ENCODE measurements at places on chromosomes 7 and 10. TPM values are rescaled to one million over a fixed set of nuclear protein-coding genes. Genes with fewer than 3 reads are reported as not detected.

- DNase-seq = no peak
Measured at GRCh38 chr7:121272676-121273075, 56.1 kb upstream of the WNT16 start.

- DNase-seq = no peak
Measured at GRCh38 chr10:72637398-72637857, 11.5 kb upstream of the MICU1 start.

Gene RADIL
- 1.9 TPM for polyA plus RNA-seq

DNA sequence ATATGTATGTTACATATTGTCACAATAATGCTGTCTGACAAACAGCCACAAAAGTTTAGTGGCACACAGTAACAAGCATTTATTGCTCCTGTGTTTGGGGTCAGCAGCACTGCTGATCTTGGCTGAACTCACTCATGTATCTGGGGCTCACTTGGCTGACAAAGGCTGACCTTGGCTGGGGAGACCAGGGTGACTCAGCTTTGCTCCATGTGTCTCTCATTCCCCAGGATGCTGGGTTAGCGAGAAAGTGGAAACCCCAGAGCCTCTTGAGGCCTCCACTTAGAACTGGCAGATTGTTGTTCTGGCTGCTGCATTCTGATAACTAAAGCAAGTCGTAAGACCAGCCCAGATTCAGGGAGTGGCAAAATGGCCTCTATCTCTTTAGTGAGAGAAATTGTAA, 217.3 kb upstream of the HABP2 start:
- no peak for DNase-seq

DNA sequence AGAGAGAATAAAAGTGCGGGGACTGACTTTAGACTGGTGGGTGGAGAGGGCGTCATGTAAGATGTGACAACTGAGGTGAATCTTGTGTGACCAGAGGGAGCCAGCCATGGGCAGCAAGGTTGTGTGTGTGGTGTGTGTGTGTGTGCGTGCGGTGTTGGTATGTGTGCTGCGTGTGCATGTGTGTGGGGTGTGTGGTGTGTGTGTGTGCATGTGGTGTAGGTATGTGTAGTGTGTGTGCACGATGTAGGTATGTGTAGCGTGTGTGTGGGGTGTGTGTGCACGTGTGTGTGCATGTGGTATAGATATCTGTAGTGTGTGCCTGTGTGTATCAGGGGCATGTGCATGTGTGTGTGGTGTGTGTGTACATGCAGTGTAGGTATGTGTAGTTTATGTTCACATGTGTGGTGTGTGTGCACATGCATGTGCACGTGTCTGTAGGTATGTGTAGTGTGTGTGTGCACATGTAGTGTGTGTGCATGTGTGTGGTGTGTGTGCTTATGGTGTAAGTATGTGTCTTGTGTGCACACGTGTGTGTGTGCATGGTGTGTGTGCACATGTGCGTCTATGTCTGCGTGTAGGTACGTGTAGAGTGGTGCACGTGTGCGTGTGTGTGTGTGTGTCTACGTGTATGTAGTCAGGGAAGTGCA, 312.3 kb upstream of the MKI67 start:
- no peak for DNase-seq

Data from right renal pelvis (tissue), 4 donors.